ENCODE measurements at places on chromosomes 11 and 22.

DNA sequence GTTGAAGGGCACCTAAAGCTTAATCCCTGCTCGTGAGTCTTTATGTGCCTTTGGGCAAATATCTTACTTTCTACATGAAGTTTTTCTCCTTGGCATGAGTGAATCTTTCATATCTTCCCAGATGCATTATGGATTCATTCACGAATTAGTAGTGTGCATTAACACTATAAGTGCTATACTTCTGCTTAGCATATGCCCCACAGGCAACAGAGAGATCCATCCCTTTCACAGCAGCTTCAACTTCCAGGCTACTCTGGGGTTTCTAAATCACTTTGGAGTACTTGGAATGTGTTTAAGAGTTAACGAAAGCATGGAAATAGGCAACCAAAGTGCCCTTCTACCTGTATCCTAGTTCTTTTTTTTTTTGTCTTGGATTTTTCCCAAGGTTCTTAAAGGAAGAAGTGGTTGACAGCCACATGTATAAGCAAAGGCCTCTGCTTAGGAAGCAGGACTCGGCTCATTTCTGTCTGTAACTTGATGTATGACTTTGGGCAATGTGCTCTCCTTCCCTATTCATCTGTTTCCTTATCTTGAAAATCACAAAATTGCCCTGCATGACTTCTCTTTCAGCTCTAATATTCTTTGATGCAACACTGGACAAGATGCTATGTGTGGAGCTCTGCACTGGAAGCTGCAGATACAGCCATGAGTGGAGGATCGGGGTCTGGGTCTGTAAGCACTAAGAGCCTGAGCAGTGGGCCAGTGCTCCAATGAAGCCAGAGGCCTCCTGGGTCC is 54.5 kb upstream of the ME3 start:
- no peak for DNase-seq

DNA sequence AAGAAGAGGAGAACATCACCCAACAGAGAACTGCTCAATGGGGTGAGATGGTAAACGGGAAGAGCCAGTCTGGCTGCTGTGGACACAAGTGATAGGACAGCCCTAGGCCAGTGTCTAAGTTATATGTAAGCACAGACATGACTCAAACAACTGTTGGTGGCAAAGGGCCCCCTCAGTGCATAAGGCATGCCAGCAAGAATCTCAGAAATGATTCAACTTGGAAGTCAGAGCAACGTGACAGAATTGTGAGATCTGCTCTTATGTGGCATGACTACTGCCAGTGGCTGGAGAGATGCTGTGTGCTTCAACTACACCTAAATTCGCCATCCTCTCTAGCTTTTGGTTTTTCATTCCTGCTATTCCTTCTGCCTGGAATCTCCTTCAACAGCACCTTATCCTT is 7.4 kb downstream of the SLN start:
- DNase-seq: no peak

GRCh38 chr22:24465975-24466374 is 29.2 kb upstream of the UPB1 start:
- no peak for DNase-seq

GRCh38 chr22:44014241-44014640 is 9.9 kb upstream of the PARVB start:
- DNase-seq: no peak

GRCh38 chr11:72574548-72575460 is 99.4 kb downstream of the PDE2A start:
- DNase-seq: no peak

DNA sequence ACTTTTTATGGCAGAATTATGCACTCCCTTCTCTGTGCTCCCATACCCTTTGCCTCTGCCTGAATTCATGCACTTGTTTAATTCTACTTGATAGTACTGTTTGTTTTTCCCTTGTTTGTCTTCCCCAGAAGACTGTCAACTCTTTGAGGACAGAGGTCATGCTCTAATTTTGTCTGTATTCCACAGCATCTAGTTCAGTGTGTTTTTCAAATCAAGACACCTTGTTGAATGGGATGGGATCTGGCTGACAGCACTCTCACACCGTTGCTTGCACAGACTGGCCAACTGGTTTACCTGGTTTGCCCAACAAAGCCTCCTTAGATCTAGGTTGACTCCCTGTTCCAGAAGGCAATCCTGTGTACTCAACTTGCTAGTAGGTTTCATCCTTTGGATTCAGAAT is 121.2 kb upstream of the TIMP3 start:
- DNase-seq: no peak
